ENCODE measurements at places on chromosomes 12 and 14. TPM values are rescaled to one million over a fixed set of nuclear protein-coding genes. Genes with fewer than 3 reads are reported as not detected.

DNA sequence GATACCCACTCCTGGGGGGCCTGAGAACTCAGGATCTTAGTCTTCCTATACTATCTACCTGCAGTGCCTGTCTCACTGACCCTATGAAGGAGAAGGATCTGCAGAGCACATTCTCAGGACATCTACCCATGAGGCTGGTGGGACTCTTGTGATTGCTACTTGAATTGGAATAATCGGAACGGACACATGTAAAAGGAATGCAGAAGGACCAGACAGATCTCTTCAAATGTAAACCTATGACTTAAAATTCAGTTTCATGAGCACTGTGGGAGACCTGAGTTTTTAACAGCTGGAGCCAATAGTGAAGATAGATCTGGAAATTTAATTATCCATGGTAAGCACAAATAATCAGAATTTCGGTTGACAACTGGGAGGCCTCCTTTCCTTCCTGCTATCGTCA lies 35.2 kb upstream of the CPSF6 start:
- no peak for DNase-seq

The CACNA2D4 gene
- 8.6 TPM for total RNA-seq

The ANKRD33 gene
- total RNA-seq = not detected

The CYP27B1 gene
- total RNA-seq = 1.6 TPM

The DHRS7 gene
- 184 TPM for total RNA-seq
